Glutamatergic neuron (in vitro differentiated cells): ENCODE measurements at places on chromosomes 13 and 19. TPM values are rescaled to one million over a fixed set of nuclear protein-coding genes. Genes with fewer than 3 reads are reported as not detected.

The ZNF430 gene
- 19.9 TPM for total RNA-seq

The BLOC1S3 gene
- 8.1 TPM for total RNA-seq

GRCh38 chr13:52009946-52010345, 1.3 kb downstream of the ATP7B start:
- H3K36me3 ChIP-seq: no peaks in the 10 kb centered on the region
- H3K4me1 ChIP-seq: peaks cover 6% of the 10 kb centered on the region
- H3K4me3 ChIP-seq: peak overlapping the region; percentile 20
- peaks cover 11% of the 10 kb centered on the region for H3K27me3 ChIP-seq
- no peak for DNase-seq
- H3K27ac ChIP-seq: no peak overlapping the region

The NKPD1 gene
- 1.2 TPM for total RNA-seq

GRCh38 chr13:59997976-59998375, 165.8 kb downstream of the DIAPH3 start:
- no peak for DNase-seq
- no peak overlapping the region for H3K4me3 ChIP-seq
- no peaks in the 10 kb centered on the region for H3K36me3 ChIP-seq
- H3K27me3 ChIP-seq: no peaks in the 10 kb centered on the region
- no peak overlapping the region for H3K27ac ChIP-seq

- H3K4me1 ChIP-seq: peaks cover 2% of the 10 kb centered on the region
- no peak overlapping the region for H3K27ac ChIP-seq
- no peak overlapping the region for H3K4me3 ChIP-seq
Measured at GRCh38 chr19:18310966-18311365, 11.9 kb downstream of the LSM4 start.

DNA sequence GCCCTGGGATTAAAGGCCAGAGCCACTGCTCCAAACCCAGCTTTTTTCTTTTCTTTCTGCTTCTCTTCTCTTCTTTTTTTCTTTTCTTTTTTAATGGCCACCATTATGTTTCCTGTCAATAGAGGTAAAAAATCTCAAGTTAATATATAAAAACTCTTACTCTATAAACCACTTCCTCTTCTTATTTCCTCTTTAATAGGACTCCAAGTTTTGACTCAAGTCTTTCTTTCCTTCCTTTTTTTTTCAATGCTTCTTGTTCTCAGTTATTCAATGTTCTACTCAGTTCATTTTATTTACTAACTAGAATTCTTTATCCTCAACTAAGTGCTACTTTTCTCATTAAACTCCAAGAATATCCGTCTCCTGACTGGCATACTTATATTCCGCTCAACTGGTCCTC, 27.1 kb upstream of the MYCBP2 start:
- H3K36me3 ChIP-seq: no peaks in the 10 kb centered on the region
- no peaks in the 10 kb centered on the region for H3K4me1 ChIP-seq
- H3K27ac ChIP-seq: no peak overlapping the region
- H3K27me3 ChIP-seq: no peaks in the 10 kb centered on the region
- no peak for DNase-seq

DNA sequence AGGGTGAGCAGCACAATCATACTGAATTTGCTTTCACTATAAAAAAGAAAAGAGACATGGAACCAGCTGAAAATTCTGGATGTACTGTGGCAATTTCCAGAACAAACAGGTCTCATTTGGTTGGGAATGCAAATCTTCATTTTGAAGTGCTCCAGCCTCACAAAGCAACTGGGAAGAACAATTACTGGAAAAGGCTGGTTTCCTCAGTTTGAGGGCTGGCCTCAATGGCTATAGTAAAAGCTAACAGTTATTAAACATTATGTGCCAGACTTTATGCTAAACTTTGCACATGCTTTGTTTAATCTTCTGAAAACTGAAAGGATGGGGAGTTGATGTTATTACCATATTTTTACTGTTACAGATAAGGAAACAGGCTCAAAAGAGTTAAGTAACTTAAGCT, 3.0 kb downstream of the OBI1 start:
- peaks cover 10% of the 10 kb centered on the region for H3K27me3 ChIP-seq
- DNase-seq: no peak
- H3K4me3 ChIP-seq: peak overlapping the region; percentile 9
- no peaks in the 10 kb centered on the region for H3K36me3 ChIP-seq
- H3K4me1 ChIP-seq: peaks cover 25% of the 10 kb centered on the region

The SIGLEC12 gene
- not detected for total RNA-seq

The MYPOP gene
- total RNA-seq: 7.1 TPM

GRCh38 chr19:15466851-15467733, 2.7 kb upstream of the RASAL3 start:
- H3K36me3 ChIP-seq: no peaks in the 10 kb centered on the region
- no peak for DNase-seq
- H3K27me3 ChIP-seq: peaks cover 25% of the 10 kb centered on the region
- H3K4me1 ChIP-seq: no peaks in the 10 kb centered on the region
- H3K4me3 ChIP-seq: no peak overlapping the region
- H3K27ac ChIP-seq: no peak overlapping the region

The CGB1 gene
- not detected for total RNA-seq

GRCh38 chr13:112839356-112840105, 129.5 kb upstream of the MCF2L start:
- no peak overlapping the region for H3K4me3 ChIP-seq
- H3K27ac ChIP-seq: no peak overlapping the region
- H3K4me1 ChIP-seq: peaks cover 24% of the 10 kb centered on the region
- H3K36me3 ChIP-seq: peaks cover 3% of the 10 kb centered on the region

DNA sequence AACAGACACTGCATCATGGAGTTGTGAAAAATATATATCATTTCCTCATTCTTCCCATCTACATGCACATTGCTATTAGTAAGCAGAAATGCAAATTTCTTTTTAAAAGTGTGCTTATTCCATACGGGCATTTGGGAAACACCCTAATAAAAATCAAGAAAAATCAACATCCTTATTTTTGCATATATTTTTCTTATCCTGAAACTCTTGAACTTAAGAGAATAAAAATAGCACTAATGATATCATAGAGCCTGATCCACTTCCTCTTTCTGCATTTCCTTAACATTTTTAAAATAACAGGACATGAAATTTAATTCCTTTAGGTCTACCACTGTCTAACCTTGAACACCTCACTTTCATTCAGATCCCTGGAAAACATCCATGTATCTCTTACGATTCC, 123.3 kb downstream of the VWA8 start:
- no peaks in the 10 kb centered on the region for H3K36me3 ChIP-seq
- H3K27me3 ChIP-seq: peaks cover 3% of the 10 kb centered on the region
- no peak overlapping the region for H3K4me3 ChIP-seq
- DNase-seq: no peak
- H3K27ac ChIP-seq: no peak overlapping the region

- H3K27ac ChIP-seq: no peak overlapping the region
- H3K4me3 ChIP-seq: no peak overlapping the region
- H3K4me1 ChIP-seq: no peaks in the 10 kb centered on the region
Measured at GRCh38 chr13:106109391-106109791, 426.1 kb downstream of the EFNB2 start.

The POSTN gene
- total RNA-seq: 0.34 TPM

DNA sequence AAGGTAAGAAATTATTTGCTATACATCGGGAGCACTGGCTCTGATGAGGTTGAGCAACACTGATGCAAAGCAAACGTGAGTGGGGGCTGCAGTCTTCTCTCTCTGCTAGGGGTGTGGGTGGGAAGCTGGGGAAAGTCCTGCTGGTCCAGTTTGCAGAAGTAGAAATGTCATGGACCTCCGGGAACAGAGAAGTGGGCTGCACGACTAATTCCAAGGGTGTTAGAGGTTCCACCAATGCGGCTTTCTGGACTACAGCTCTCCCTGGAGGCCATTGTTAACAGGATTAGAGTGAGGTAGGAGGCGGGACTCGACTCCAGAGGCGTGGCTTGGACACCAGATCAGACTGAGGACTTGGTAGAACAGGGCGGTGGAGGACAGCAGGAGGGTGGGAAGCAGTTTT, 5.7 kb upstream of the FBXO27 start:
- peaks cover 2% of the 10 kb centered on the region for H3K27me3 ChIP-seq
- DNase-seq: peak; percentile 32
- no peaks in the 10 kb centered on the region for H3K36me3 ChIP-seq
- H3K4me3 ChIP-seq: no peak overlapping the region
- no peak overlapping the region for H3K27ac ChIP-seq

The PSG6 gene
- not detected for total RNA-seq

GRCh38 chr19:2334986-2335846, 6.7 kb downstream of the SPPL2B start:
- H3K27me3 ChIP-seq: peaks cover 28% of the 10 kb centered on the region
- H3K4me3 ChIP-seq: no peak overlapping the region
- H3K36me3 ChIP-seq: peaks cover 11% of the 10 kb centered on the region

- H3K27me3 ChIP-seq: peaks cover 2% of the 10 kb centered on the region
- DNase-seq: no peak
- no peak overlapping the region for H3K27ac ChIP-seq
- no peak overlapping the region for H3K4me3 ChIP-seq
- peaks cover 24% of the 10 kb centered on the region for H3K4me1 ChIP-seq
Measured at GRCh38 chr13:29502391-29503008, 93.0 kb downstream of the SLC7A1 start.

DNA sequence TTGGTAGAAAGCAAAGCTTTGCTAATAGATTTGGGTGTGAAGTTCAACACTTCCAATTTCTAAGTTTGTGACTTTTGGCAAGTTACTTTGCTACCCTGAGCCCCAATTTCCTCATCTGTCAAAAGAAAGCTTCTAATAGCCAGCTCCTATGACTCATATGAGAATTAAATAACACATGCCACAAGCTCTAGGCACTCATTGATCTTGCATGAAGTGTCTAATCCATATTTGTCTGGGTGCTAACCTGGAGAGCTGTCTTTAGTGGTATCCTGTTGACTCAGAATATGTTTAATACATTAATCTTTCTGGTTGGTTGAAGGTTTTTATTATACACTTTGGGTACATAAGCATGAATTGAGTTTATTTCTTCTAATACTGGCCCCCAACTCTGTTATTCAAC, 188.8 kb downstream of the POSTN start:
- H3K27me3 ChIP-seq: peaks cover 2% of the 10 kb centered on the region
- no peak overlapping the region for H3K4me3 ChIP-seq
- no peaks in the 10 kb centered on the region for H3K36me3 ChIP-seq
- no peak overlapping the region for H3K27ac ChIP-seq
- H3K4me1 ChIP-seq: no peaks in the 10 kb centered on the region

The EEF2 gene
- 2,255 TPM for total RNA-seq

DNA sequence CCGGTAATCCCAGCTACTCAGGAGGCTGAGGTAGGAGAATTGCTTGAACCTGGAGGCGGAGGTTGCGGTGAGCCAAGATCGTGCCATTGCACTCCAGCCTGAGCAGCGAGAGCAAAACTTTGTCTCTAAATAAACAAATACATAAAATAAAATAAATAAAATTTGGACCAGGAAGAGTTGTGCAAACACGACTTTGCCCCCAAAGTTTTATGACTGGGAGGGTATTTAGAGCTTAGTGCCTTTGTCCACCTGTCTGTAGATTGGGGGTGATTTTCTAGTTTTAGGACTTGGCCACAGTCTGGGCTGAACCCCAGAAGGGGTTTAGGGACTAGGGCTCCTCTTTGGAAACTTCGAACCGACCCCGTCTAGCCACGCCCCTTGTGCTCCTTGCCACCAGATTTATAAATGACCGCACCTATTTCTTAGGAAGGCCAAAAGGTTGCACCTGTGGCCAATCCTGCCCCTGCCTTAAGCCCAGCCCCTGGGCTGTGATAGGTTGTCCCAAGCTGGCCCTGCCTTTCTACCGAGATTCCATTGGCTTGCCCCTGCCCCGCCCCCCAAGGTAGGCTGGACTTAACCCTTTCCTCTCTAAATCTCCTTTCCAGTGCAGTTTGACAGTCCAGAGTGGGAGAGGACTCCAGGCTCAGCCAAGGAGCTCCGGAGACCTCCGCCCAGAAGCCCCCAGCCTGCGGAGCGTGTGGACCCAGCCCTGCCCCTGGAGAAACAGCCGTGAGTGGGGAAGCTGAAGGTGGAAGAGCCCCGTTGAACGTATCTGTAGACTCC, 5.3 kb downstream of the SHD start:
- peaks cover 4% of the 10 kb centered on the region for H3K27me3 ChIP-seq
- H3K4me3 ChIP-seq: no peak overlapping the region
- no peaks in the 10 kb centered on the region for H3K4me1 ChIP-seq

DNA sequence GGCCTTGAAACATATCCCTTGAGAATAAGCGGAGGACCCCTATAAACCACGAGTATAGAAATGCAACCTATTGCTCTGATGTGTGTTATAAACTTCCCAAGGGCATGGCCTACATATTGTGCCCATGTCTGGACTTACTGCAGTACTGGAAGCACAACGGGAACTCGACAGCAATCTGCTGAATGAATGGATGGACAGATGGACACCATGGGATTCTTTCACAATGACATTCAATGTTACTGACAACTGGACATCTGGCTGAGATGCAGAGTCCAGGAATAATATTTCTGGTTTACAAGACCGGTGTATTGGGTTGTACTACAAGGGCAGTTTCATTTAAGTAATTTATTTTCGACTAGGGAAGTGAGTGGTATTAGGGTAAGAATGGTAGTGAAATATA, 123.7 kb downstream of the MIPEP start:
- H3K36me3 ChIP-seq: no peaks in the 10 kb centered on the region
- no peak overlapping the region for H3K4me3 ChIP-seq
- no peak for DNase-seq
- peaks cover 7% of the 10 kb centered on the region for H3K4me1 ChIP-seq
- no peak overlapping the region for H3K27ac ChIP-seq
- H3K27me3 ChIP-seq: no peaks in the 10 kb centered on the region

The COX7A1 gene
- 62.3 TPM for total RNA-seq

The ZNF805 gene
- 15.5 TPM for total RNA-seq

The MISP3 gene
- total RNA-seq: 2.2 TPM

DNA sequence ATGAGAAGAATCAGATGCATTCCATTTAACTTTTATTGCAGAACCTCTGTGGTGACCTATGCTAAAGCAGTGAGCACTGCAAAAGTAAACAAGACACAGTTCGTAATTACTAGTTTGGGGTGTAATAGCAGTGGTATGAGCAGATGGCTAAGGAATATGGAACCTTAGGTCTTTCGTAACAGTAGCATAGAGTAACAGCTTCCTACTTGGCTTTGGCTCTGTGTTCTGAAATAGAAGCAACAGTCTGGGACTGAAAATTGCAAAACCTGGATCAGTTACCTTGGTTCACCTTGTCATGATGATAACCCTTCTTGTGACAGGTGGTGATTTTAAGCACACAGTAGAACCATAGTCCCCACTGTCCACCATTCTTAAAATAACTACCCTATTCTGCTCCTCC, 303.4 kb downstream of the GPC6 start:
- peaks cover 5% of the 10 kb centered on the region for H3K4me1 ChIP-seq
- DNase-seq: no peak
- no peaks in the 10 kb centered on the region for H3K27me3 ChIP-seq
- no peak overlapping the region for H3K4me3 ChIP-seq
- no peak overlapping the region for H3K27ac ChIP-seq

GRCh38 chr19:7778081-7778480, 15.0 kb downstream of the CLEC4M start:
- peaks cover 4% of the 10 kb centered on the region for H3K36me3 ChIP-seq
- H3K27ac ChIP-seq: peak overlapping the region; percentile 53
- H3K27me3 ChIP-seq: peaks cover 2% of the 10 kb centered on the region
- no peak for DNase-seq
- peaks cover 8% of the 10 kb centered on the region for H3K4me1 ChIP-seq

GRCh38 chr13:30115257-30115600, 192.1 kb downstream of the KATNAL1 start:
- no peaks in the 10 kb centered on the region for H3K36me3 ChIP-seq
- peak overlapping the region; percentile 88 for H3K4me3 ChIP-seq
- peaks cover 63% of the 10 kb centered on the region for H3K4me1 ChIP-seq
- peaks cover 7% of the 10 kb centered on the region for H3K27me3 ChIP-seq
- DNase-seq: no peak
